Posterior vena cava (tissue), 2 donors: ENCODE measurements at places on chromosomes 2 and 18. TPM values are rescaled to one million over a fixed set of nuclear protein-coding genes. Genes with fewer than 3 reads are reported as not detected.

- DNase-seq: no peak
Observed at GRCh38 chr2:149652526-149652925, 65.0 kb upstream of the MMADHC start.

The SALL3 gene
- total RNA-seq: not detected

DNA sequence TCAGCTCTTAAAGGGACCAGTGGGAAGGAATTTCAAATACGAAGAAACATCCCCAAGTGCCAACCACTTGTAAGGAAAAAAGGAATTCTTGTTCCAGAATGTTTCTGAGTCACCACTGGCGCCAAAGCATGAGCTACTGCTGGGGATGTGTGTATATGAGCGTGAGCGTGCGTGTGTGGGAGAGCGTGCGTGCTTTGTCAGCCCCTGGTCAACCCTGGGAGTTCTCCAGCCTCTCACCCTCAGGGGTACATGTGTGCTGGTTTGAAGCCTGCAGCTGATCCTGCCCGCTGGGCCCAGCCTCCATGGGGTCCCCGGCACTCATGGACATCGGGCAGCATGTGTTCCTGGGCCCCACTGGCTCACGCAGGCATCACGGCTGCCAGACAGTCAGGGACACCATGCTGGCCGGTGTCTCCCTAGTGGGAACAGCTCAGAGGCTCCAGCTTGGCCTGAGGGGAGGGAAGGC is 17.1 kb downstream of the HS6ST1 start:
- no peak for DNase-seq

The ABCG5 gene
- not detected for total RNA-seq

- no peak for DNase-seq
Observed at GRCh38 chr18:62576845-62577512, 54.2 kb downstream of the ZCCHC2 start.

DNA sequence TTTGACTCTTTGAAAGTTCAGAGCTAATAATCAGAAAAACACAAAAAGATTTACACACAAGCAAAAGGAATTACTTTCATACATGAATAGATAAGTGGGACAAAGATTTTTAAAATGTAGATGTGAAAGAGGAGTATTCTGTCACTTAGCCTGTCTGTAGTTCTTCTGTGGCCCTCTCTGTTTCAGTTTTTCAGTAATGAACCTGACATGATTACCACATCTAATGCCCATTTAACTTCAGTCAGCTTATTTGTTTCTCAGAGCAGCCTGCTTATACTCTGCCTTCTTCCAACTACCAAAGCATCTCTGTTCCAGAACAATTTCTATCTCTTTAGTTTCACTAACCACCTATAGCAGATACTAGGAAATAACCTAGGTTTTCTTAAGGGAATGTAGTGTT is 34.4 kb upstream of the ACADL start:
- no peak for DNase-seq

DNA sequence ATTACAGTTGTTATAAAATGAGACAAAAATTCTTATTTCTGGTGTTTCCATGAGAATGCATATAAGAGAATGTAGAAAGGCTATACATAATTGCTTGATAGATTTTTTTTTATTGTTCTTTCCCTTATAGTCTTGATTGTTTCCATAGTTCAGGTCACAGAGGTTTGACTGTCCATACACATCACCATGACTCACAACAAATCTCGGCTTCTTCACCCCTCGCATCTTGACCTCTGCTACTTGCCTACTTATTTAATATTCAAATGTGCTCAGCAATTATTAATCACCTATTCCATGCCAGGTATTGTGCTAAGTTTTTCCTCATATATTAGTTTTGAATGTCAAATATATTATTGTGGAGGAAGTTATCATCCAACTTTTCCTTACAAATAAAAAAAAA is 789.6 kb downstream of the RNF144A start:
- no peak for DNase-seq

GRCh38 chr18:22015156-22015555 is 154.2 kb upstream of the GATA6 start:
- no peak for DNase-seq

The CXCR2 gene
- 2.5 TPM for total RNA-seq

DNA sequence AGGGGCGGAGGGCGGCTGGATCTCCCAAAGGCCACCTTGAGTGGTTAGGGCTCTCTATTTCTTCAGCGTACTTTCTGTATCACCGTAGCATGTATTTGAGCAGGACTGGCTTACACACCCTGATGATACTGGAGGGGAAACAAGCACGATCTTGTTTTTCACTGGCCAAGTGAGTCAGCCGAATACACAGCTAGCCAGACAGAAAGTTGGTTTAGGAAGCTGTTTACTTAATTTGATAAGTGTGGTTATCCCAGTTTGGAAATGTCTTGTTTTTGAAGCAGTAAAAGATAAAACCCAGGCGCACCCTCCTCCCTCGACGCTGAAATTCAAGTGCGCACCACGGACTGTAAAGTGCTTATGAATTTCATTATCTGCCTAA is 582 bp downstream of the RIOK3 start:
- no peak for DNase-seq

GRCh38 chr2:232534940-232535651 is 4.4 kb upstream of the CHRNG start:
- peak; percentile 67 for DNase-seq

DNA sequence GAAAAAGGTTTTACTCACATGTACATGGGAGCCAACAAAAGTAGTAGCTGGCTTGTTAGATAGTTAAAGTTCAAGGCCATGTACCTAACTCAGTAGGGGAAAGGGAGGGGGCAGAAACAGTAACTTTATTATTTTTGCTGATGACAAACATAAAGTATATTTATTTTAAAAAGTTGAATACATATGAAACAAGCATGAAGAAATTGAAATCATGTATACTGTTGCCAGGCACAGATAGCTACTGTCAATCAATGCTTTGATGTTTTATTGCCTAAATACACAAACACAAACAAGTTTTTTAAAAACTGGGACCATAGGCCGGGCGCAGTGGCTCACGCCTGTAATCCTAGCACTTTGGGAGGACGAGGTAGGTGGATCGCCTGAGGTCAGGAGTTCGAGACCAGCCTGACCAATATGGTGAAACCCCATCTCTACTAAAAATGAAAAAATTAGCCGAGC is 7.6 kb upstream of the PSD4 start:
- peak; percentile 34 for DNase-seq

The TWIST2 gene
- 18.6 TPM for total RNA-seq

DNA sequence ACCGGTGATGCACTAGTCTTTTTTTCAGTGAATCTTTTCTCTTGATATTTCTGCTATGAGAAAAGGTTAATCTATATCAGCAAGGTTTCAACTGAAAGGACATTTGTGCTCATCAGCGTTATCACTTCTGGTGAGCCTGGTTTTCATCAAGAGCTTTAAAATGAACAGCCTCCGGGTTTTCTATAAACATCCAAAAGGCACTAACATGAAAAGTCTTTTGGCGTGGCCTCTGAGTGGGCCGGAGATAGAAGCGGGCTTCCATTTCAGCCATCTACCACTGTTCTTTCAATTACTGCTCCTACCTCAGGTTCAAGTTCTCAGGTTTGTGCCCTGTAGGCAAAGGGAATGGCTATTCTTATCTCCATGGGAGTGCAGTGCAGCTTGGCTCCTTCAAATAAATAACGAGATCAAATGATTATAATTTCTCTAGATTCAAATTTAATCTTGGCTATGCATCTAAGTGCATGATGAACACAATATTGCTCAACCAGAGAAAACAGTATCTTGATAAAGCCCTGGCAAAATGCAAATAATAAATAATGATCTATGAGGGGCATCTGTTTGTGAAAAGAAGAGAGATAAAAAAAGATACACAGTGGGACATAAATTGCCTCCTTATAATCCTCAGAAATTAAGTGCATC is 314.8 kb downstream of the CDH2 start:
- DNase-seq: no peak

DNA sequence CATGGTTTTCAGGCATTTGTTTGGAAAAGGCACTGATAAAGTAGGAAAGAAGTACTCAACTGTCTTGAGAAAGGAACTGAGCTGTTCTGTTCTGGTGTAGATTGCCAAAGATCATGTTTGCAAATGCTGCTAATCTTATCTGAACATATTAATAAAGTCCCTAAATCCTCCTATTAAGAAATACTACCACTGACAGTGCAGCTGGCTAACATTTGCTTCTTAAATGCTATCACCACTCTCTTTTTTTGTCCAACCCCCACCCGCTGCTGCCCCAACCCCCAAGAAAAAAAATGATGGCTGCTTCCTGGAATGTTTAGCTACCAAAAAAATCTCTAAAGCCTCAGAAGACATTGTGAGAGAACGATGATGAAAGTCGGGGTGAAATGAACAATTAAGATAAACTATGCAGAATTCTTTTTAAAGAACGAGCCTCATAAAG is 130.7 kb downstream of the CCBE1 start:
- no peak for DNase-seq

DNA sequence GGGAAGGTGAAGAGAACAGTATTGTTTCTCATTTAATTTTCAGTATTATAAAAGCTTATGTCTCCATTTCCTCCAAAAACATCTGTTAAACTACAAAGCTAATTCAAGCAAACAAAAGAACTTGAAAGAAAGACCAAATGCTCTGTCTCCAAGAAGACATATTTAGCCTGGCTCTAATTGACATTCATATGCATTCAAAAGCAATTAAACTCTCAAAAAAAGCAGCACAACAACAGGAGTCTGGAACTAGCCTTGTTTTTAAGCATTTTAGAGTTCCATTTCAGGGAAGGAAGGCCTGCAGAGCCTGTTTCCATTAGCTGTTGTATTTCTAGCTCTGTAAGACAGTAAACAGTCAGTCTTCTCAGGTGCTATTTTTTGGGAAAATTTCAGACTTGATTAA is 447.9 kb downstream of the TDRD15 start:
- no peak for DNase-seq

DNA sequence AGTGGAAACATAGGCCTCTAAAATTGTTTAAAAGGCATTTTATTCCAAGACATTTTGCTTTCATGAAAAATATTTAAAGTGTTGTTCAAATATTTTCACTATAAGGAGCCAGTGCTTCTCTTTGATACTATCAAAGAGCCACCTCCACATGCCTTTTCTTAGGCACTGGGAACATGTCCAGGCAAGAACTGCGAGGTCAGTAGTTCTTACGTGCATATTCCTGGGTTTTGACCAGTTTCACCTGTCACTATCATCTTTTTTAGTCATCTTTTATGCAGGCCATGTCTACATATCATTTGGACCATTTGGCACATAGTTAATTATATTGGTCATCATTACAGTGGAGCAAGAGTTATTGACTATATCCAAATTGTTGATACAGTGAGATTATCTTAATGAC is 195.3 kb downstream of the CCDC85A start:
- no peak for DNase-seq

- DNase-seq: no peak
Observed at GRCh38 chr18:79366177-79367094, 29.3 kb upstream of the NFATC1 start.

DNA sequence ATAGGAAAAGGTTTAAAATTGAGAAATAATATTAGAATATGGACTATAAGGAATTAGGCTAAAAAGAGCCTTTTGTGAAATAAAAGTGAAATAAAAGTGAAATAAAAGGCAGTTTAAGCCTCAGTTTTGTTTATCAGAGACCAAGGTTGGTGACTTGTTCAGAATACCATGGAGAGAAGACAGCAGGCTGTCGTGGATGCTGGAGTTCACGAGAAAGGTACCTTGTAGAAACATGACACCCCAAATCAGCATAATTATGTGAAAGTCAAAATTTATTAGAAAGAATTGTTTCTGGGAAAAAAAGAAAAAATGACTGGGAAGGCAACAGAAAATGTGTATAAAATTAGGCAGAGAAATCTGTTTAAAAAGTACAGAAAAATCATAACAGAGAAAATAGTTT is 46.5 kb upstream of the SPAG16 start:
- DNase-seq: no peak

- DNase-seq: no peak
Observed at GRCh38 chr2:220552790-220553535, 925.5 kb downstream of the SLC4A3 start.

GRCh38 chr2:23563151-23563550 is 178.2 kb downstream of the KLHL29 start:
- DNase-seq: no peak

DNA sequence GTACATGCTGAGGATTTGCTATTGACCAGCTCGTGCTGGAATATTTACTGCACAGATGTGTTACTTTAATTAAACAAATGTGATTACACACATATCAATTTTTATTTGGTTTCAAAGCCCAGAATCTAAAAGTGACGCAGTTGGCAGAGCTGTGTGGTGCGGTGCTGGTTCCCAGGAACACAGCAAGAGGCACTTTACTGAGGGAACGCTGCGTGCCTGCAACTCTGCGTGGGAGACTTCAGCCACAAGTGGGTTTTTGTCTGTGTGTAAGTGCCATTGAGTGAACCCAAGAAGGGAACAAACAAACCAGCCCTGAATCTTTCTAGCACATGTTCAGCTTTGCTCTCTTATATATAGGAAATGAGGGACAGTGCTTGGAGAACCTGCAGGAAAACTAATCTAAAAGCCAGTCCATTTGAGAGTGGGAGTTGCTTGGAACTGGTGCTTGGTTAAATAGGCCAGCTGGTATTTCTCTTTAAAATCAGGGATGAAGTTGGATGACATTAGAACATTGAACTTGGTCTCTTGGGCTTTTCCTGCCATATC is 196.6 kb upstream of the CELF4 start:
- no peak for DNase-seq

DNA sequence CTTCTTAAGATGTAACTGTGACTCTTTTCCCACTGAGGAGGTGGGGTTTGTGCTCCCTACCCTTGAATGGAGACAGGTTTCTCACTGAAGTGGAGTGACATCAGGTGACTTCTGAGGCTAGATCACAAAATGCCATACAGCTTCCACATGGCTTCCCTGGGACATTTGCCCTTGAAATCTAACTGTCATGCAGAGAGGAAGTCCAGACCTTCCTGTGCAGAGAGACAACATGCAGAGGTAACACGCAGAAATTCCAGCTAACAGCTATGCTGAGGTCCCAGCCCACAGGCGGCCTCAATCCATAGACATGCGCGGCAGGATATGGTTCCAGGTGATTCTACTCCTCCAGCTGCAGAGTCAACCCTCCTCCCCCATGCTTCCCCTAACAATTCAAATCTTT is 119.0 kb downstream of the TRIB2 start:
- no peak for DNase-seq

The GNAL gene
- total RNA-seq: 16.9 TPM

GRCh38 chr2:190340369-190340768 is 3.0 kb upstream of the INPP1 start:
- no peak for DNase-seq

GRCh38 chr2:17894556-17894955 is 16.1 kb downstream of the KCNS3 start:
- no peak for DNase-seq

GRCh38 chr2:232523402-232523681 is 2.6 kb upstream of the CHRND start:
- DNase-seq: no peak

- no peak for DNase-seq
Observed at GRCh38 chr2:212494418-212495020, 44.1 kb downstream of the ERBB4 start.

GRCh38 chr2:112636605-112637288 is 9.0 kb upstream of the SLC20A1 start:
- no peak for DNase-seq

The MOGAT1 gene
- total RNA-seq: not detected

GRCh38 chr2:57674025-57674424 is 372.6 kb upstream of the VRK2 start:
- no peak for DNase-seq

GRCh38 chr18:49926106-49926745 is 112.9 kb upstream of the ACAA2 start:
- DNase-seq: no peak

The RPRM gene
- 0.93 TPM for total RNA-seq
